ENCODE measurements at places on chromosomes 12 and 14.

DNA sequence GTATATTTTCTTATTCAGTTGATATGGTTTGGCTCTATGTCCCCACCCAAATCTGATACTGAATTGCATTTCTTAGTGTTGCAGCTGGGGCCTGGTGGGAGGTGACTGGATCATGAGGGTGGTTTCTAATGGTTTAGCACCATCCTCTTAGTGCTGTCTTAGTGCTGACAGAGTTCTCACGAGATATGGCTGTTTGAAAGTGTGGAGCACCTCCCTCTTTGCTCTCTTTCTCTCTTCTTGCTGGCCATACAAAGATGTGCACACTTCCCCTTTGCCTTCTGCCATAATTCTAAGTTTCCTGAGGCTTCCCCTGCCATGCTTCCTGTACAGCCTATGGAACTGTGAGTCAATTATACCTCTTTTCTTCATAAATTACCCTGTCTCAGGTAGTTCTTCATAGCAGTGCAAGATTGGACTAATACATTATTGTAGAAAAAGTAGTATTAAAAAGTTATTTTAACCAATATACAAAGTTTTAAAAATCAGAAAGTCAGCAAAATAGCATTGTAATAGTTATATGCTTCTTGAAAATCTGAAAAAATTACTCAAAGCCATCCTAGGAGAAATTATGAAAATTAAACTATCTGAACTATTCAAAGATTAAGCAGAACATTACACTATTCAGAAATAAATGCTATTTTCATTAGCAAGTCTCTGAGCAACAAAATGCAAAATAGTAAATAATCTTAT lies 84.1 kb downstream of the PPP1R12A start:
- no peak for DNase-seq

DNA sequence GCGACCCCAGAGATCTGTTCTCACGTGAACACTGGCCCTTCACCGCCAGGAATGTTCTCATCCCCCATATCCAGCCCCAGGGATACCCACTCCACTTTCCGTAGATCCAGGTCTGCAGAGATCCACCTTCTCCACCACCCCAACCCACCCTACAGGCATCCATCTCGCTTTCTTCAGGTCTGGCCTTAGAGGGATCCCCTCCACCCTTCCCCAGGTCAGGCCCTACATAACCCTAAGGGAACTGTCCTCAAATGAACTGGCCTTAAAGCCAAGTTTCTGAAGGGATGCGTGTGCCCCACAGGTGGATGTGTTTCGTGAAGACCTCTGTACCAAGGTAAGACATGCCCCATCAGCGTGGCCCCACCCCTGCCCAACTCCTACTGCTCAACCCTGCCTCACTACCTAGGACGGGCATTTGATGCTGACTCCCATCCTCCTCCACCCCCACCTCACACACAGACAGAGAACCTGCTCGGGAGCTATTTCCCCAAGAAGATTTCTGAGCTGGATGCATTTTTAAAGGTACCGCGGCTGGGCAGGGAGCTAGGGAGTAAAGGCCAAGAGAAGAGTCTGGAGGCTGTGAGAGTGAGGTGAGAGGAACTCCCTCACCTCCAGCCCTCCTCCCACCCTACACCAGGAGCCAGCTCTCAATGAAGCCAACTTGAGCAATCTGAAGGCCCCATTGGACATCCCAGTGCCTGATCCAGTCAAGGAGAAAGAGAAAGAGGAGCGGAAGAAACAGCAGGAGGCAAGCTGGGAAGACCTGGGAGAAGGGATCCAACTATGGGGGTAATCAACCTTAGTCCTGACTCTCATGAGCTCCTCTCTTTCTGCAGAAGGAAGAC lies 912 bp downstream of the PSME1 start:
- no peak for DNase-seq

GRCh38 chr12:49030119-49030518 lies 11.5 kb upstream of the PRKAG1 start:
- DNase-seq = no peak

GRCh38 chr14:100773331-100774163 lies 46.9 kb downstream of the DLK1 start:
- no peak for DNase-seq

Measured in HTR-8/SVneo (cell line).